A549 treated with DMSO at 1 μM for 4 hours (cell line): ENCODE measurements at places on chromosomes 6 and 20. TPM values are rescaled to one million over a fixed set of nuclear protein-coding genes. Genes with fewer than 3 reads are reported as not detected.

Gene DDX43
- total RNA-seq = not detected in 5 replicates

Gene GPX6
- not detected in 5 replicates for total RNA-seq

Gene LY6G6C
- 0.12 to 0.20 TPM in 2 of 5 replicates, not detected in the others for total RNA-seq

Gene ZBP1
- total RNA-seq = 0.06 to 0.07 TPM in 2 of 5 replicates, not detected in the others

Gene PDYN
- total RNA-seq = not detected in 5 replicates

Gene NCOA6
- total RNA-seq = 16.3 to 21.7 TPM (median 20.8 TPM) in 5 replicates

Gene RSPH9
- total RNA-seq = 0.17 to 0.26 TPM (median 0.20 TPM) in 5 replicates

Gene NOX3
- total RNA-seq = not detected in 5 replicates

Gene GPX5
- not detected in 5 replicates for total RNA-seq

Gene GRIK2
- total RNA-seq = 0.24 to 0.36 TPM (median 0.32 TPM) in 5 replicates

Gene RAET1L
- total RNA-seq = 0.18 to 0.58 TPM (median 0.36 TPM) in 5 replicates

Gene GPR63
- 0.53 to 0.68 TPM (median 0.61 TPM) in 5 replicates for total RNA-seq

Gene TUBB
- 879 to 1,021 TPM (median 905 TPM) in 5 replicates for total RNA-seq

Gene CD83
- total RNA-seq = 1.9 to 3.3 TPM (median 2.3 TPM) in 5 replicates

Gene FAM209B
- 0.30 to 0.62 TPM (median 0.50 TPM) in 4 of 5 replicates, not detected in the other for total RNA-seq

Gene CFAP61
- 0.26 to 0.70 TPM (median 0.39 TPM) in 4 of 5 replicates, not detected in the other for total RNA-seq

Gene CD93
- not detected in 5 replicates for total RNA-seq

Gene SPDEF
- 1.5 to 2.8 TPM (median 2.6 TPM) in 5 replicates for total RNA-seq

Gene CALHM6
- 0.45 TPM in 1 of 5 replicates, not detected in the others for total RNA-seq

Gene ZC3H12D
- total RNA-seq = 0.06 to 0.19 TPM (median 0.11 TPM) in 5 replicates

Gene BIRC7
- total RNA-seq = 2.6 to 4.1 TPM (median 3.7 TPM) in 5 replicates

Gene BTNL2
- not detected in 5 replicates for total RNA-seq

Gene OR2H2
- total RNA-seq = not detected in 5 replicates

Gene TRAPPC3L
- not detected in 5 replicates for total RNA-seq

Gene AVP
- not detected in 5 replicates for total RNA-seq

Gene CALHM5
- total RNA-seq = 0.05 to 0.10 TPM (median 0.06 TPM) in 5 replicates

Gene LAMA5
- total RNA-seq = 250 to 425 TPM (median 380 TPM) in 5 replicates

Gene TPX2
- 98.8 to 113 TPM (median 111 TPM) in 5 replicates for total RNA-seq

Gene MUC22
- 0.01 to 0.02 TPM (median 0.02 TPM) in 3 of 5 replicates, not detected in the others for total RNA-seq

Gene SLC22A7
- total RNA-seq = not detected in 5 replicates

Gene ZC2HC1B
- total RNA-seq = not detected in 5 replicates

Gene HUS1B
- total RNA-seq = 0.09 to 0.41 TPM (median 0.25 TPM) in 4 of 5 replicates, not detected in the other

Gene THBS2
- 0.01 to 0.17 TPM in 2 of 5 replicates, not detected in the others for total RNA-seq

Gene WFDC10B
- total RNA-seq = not detected in 5 replicates

Gene LY6G6D
- total RNA-seq = not detected in 5 replicates

Gene BMP6
- 14.1 to 21.4 TPM (median 18.5 TPM) in 5 replicates for total RNA-seq

Gene SPATA25
- total RNA-seq = 0.43 to 0.75 TPM (median 0.67 TPM) in 4 of 5 replicates, not detected in the other

Gene TBX18
- 13.2 to 21.9 TPM (median 19.0 TPM) in 5 replicates for total RNA-seq

Gene UNC5CL
- 0.28 to 0.38 TPM (median 0.33 TPM) in 5 replicates for total RNA-seq

Gene PROKR2
- not detected in 5 replicates for total RNA-seq

Gene C20orf144
- total RNA-seq = 0.05 to 0.15 TPM (median 0.10 TPM) in 3 of 5 replicates, not detected in the others

Gene HRH3
- total RNA-seq = not detected in 5 replicates
